ENCODE measurements at places on chromosomes 12 and 14.
A peak's percentile ranks its signal among the peaks of the same experiment; 100 is the strongest.

DNA sequence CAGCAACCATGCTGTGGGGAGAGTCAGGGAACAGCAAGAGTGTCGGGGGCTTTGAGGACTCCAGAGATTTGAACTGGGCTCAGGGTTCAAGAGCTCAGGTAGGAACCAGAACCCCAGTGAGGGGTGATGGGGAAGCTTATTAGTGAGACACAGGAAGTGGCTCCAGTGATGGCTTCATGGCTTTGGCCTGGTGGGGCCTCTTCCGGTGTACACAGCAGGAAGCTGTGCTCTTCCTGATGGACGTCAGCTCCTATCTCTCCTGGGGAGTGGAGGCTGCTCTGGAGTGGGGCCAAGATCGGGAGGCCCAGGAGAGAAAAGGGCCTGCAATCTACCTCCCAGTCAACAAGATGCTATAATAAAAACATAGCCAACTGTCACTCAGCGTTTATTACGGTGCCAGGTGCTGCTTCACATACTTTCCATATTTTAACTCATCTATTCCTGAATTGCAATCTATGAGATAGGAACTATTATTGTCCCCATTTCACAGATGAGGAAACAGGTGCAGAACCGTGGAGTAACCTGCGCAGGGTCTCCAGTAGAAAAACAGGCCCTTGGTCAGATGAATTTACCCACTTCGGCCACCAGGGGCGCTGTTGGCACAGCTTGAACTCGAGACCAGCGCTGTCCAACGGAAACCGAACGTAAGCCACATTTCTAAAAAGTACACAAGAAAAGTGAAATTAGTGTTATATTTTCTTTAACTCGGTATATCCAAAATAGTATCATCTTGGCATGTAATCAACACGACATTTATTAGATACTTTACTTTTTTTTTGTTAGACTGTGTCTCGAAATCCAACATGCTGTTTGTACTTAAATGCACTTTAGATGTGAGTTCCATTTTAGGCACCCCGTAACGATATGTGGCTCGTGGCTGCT lies 63.6 kb upstream of the DLK1 start:
- peak; percentile 36 for DNase-seq

DNA sequence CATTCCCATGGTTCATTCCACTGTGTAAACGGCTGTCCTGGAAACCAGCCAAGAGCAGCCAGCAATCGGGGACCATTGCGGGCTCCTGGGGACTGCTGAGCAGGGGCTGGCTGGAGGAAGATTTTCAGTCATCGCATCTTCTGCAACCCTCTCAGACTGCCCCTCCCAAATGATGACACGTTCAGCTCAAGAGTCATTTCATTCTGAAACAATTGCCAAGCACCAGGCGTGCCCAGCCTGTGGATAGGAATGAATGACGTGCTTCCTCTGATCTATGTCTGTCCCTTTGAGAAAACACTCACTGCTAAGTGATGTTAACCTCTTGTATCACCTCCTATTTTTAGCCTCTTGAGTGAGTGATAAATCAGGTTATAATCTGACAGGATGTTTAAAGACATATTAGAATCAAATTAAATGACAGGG lies 62.0 kb downstream of the NDUFA12 start:
- DNase-seq = peak; percentile 16

DNA sequence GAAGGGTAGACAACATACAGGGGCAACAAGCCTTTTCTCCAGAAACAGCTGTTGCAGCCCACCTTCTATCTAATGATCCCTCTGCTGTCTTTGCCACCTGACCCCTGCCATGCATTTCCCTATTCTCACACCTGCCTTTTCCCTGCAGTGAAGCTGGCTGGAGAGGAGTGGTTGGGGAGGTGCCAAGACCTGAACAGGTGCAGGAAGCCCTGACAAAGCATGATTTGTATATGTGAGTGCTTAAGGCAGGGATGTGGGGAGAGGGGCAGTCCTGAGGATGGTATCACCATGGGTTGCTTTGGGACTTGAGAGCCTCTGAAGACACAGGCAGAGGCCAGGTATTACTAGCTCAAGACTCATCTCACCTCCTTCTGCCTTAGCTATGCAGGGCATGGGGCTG lies 2.9 kb upstream of the PFDN5 start:
- DNase-seq = no peak

DNA sequence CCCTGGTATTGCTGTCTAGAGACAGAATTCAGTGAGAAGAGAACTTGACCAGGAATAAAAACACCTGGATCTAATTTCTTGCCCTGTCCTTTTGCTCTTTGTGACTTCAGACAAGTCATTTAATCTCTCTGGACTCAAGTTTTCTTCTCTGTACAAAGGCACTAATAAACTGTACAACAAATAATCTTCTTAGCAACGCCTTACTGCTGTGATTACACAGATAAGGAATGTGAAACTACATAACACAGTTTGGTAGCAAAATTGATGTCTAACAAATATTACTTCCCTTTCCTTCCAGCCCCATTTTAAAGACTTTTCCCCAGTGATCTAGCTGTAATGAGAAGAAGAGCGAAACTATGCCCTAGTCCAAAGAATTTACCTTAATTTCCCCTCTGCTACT lies 69.3 kb downstream of the BCAT1 start:
- DNase-seq = peak; percentile 25

GRCh38 chr14:98623788-98624415 lies 648.1 kb downstream of the BCL11B start:
- DNase-seq = no peak

DNA sequence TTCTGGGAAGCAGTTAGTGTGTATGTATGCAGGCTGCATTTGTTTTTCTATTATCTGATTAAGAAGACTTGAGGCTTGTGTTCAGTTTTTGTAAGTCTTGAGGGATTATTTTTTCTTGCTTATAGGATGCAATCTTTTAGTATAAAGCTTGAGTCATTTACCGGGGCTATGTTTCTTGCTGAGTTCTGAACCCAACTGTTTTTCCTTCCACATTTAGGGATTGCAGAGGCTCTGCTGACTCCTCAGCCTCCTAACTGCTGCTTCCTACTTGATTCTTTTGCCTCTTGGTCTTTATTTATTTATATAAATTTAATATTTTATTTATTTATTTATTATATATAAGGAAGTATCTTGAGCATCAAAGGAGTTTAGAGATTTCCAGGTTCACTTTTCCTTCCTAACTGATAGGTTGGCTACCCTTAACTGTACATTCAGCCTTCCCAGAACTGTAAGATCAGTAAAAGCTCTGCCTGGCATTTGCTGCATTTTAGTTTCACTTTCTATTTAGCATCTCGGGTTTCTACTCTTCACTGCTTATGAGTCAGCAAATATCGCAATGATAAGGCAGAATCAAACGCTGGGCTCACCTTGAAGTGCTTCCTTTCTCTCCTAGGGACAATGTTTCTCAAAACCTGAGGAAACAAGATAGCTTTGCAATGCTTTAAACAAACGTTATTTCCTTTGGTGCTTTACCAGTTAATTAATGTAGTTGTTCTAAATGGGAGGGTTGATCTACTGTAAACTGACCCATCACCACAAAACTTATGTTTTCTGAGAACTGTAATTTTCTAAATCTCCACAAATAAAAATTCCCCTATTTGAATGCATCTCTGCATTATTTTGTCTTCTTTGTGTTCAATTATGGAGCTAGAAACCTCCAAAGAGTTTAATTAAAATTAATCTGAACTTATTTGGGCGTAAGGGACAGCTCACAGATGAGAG lies 1183.7 kb upstream of the TMEM132C start:
- DNase-seq = peak; percentile 31

DNA sequence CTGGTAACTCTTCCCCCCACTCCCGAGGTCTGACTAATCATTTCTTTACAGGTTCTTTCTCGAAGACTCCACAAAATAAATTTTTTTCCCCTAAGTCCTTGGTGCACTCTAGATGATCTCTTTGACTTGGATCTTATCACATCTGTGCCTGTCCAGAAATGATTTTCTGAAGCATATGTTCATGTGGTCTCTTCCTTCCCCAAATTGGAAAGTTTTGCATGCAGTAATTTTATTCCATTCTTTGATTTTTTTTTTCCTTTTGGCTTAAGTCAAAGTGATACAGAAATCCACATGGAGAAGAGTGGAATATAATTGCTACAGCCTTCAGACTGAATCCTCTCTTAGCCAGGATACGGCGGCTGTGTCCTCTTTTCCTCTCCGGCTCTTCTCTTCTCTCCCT lies 213.3 kb downstream of the BMP4 start:
- DNase-seq = no peak

DNA sequence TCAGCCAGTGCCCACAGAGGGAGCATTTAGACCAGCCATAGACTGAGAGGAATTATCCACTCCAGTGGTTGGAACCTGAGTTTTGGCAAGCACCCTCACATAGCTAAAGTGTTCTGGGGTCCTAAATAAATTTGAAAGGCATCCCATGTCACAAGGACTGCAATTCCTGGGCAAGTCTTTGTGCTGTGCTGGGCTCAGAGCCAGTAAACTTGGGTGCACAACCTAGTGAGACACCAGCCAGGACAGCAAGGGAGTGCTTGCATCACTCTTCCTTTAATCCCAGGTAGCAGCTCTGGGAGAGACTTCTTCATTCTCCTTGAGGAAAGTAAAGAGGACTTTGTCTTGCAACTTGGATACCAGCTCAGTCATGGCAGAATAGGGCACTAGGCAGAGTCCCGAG lies 142.0 kb upstream of the FSCB start:
- DNase-seq = no peak

- no peak for DNase-seq
These were observed 5.6 kb downstream of the ORMDL2 start for GRCh38 chr12:55823419-55823818.

GRCh38 chr14:68195126-68195525 lies 375.5 kb downstream of the RAD51B start:
- DNase-seq = no peak

DNA sequence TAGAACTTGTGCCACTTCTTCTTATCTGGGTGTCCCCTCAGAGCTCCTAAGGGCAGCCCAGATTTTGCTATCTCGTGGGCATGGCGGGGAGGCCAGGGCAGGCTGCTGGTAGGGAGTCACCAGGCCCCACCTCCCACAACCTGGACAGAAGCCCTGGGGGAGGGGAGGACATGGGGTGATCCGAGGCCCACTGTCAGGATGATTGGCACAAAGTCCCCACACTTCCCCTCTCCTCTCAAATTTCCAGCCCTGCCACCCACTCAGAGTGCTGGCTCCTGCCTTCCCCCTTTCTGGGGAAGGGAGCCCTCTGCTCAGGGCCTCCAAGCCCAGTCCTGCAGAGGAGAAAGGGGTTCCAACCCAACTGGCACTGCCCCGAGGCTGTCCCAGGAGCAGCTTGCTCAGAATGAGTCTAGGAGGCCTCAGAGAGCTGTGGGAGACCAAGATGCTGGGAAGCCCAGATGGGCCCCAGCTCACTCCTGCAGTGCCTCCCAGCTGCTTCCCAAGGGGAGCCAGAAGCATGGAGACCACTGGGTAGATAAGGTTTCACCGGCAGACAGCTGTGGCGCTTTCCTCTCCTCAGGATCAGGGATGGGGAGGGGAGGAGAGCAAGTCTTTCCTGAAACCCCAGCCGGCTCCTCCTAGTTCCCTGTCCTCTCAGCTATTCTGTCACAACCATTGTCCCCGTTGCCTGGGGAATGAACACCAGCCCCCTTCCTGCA lies 82.8 kb downstream of the B4GALNT3 start:
- DNase-seq = no peak

GRCh38 chr12:124763594-124763979 lies 100.1 kb downstream of the SCARB1 start:
- no peak for DNase-seq

GRCh38 chr14:90502760-90503159 lies 105.9 kb downstream of the CALM1 start:
- no peak for DNase-seq

DNA sequence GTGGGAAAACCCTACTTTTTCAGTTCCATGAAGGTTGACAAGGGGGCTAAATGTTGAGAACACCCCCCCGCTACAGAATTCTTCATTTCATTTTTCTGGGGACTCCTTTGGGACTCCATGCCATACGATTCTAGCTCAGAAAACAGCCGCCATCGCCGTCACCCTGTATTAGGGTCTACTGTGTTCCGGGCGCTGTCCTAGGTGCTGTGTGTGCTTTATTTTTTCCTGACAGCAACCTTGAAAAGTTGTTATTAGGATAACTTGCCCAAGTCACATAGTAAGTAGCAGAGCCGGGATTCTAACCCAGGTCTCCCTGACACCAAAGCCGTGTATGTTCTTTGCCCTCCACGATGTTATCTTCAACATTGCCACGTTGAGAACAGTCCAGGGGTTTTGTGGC lies 55.1 kb downstream of the IQSEC3 start:
- no peak for DNase-seq

GRCh38 chr14:50798048-50798421 lies 32.9 kb downstream of the NIN start:
- DNase-seq = peak; percentile 72

DNA sequence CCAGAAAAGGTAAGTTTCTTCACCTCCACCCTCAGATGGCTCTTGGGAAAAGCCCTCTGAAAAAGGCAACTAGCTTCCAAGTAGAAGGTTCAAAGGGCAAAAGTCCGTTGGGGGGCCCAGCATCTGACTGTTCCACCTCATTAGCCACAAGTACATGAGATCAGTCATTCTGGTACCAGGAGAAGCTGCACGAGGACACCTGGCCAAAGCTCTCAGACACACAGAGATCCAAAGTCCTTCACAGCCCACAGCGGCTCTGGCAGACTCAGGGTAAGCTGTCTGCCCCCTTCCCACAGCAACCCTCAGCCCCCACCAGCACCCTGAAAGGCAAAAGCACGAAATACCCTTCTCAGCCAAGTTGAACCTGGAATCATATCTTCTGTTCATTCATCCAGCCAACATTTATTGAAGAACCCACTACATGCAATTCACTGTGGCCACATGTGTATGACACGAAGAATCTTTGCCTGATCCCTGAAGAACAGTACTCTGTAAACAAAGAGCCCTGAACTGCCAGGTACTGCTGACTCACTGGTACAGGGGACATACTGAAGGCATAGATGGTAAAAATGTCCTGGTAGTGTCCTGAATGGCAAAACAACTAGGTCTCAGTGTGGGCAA lies 19.0 kb downstream of the SLC7A7 start:
- DNase-seq = no peak

DNA sequence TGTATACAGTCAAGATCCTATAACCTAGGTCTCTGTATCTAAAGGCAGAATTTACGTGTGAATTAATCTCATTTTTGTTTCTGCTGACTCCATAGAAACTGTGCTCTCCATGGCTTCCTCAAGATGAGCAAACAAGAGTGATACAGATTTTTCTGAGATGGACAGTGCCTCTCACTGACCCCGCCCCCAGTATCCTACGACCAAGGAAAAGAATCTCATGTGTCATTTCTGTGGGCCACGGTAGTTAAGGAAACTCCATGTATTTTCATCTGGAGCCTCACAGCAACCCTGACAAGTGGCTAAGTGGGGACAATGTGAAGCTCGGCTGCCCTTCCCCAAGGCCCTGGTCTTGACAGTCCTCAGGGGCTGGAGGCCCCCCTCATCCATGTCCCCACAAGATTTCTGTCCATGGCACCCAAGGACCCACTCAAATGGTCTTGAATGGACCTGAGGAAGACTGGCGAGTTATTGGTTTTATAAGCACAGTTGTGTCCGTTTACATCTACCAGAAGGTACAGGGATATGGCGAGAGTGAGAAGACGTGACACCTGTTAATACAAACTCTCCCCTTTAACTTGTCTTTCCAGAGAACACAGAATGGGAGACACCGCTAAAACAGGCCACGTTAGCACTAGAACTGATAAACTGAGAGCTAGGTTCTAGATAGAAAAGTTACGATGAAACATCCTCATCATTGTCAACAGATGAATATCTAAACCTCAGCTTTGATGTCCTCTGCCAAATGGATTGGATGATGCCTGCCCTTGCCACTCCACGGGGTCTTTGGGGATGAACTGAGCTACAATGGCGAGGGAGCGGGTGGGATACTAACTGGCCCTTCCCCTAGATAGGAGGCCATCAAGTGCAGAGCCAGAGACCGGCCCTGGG lies 108.4 kb upstream of the EGLN3 start:
- no peak for DNase-seq

GRCh38 chr14:66507181-66507721 lies 696 bp upstream of the GPHN start:
- DNase-seq = no peak

All from MV-4-11 (cell line).